ENCODE measurements at places on chromosomes 5 and 9.
A peak's percentile ranks its signal among the peaks of the same experiment; 100 is the strongest.

- DNase-seq: no peak
Observed at GRCh38 chr5:60959156-60959555, 14.2 kb downstream of the NDUFAF2 start.

DNA sequence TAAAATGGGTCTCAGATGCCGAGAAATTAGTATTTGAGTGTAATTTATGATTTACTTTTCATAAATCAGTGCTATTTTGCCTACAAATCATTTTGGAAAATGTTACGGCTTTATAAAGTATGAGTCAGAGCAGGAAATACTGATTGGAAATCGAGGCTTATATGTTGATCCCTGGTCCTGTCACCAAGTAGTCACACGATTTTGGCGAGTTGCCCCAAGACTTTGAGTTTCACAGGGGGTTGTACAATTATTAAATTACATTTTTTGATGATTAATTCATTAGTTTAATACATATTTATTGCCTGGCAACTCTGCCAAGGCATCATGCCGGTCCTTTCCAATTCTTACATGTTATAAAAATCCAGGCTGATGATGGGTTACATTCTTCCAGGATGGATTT is 443.9 kb upstream of the KLF4 start:
- DNase-seq: no peak

DNA sequence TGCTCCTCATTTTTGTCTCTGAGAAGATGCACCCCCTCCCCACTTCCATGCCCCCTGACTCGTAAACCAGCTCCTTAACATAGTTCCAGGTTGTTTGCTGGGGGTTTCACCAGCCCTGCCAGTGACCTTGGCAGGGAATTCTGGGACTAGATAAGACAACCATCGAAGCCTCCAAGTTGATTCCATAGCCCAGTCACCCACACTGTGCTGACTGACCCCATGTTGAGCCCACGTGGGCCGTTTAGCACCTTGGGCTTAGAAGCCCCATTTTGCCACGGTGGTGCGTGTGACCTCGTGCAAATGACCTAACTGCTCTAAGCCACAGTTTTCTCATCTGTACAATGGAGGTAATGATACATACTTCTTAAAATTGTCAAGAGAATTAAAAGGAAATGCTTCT is 24.6 kb downstream of the PSAT1 start:
- DNase-seq: no peak

DNA sequence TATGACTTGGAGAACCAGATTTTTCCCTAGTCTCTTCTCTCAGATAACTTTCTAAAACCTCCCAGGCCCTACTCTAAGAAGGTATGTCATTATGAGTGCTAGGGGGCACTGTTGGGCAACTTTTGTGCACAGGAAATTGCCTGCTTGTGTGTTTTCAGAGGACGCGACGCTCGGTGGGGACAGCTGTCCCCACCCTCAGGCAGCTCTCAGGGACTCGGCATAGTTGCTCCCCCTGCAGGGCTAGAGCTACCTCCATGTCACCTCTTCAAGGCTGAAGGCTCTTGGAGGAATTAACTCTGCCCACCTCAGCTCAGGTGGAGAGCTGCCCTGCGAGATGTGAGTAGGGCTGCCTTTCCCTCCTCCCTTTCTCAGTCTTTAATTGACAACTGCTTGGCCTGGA is 10.2 kb upstream of the TIFAB start:
- peak; percentile 51 for DNase-seq

- no peak for DNase-seq
Observed at GRCh38 chr9:36149197-36149596, 12.7 kb downstream of the GLIPR2 start.

DNA sequence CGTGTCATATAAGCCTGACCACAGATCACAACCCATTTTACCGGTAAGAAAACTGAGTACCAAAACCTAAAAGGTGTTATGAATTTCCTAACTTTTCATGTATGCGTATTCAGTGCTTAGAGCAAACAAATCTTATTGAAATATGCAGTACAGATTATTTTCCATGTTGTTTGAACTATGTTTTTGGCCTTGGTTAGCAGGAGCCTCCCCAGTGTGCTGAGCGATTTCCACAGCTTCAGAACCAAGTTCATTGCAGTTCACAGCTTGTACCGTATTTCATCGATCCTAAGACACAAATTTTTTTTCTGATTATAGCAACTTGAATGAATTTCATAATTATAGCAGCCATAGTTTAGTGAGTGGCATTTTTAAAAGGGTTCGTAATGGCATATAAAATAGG is 13.7 kb downstream of the ADAMTSL1 start:
- DNase-seq: no peak

- no peak for DNase-seq
Observed at GRCh38 chr5:1099926-1100663, 11.8 kb downstream of the SLC12A7 start.

DNA sequence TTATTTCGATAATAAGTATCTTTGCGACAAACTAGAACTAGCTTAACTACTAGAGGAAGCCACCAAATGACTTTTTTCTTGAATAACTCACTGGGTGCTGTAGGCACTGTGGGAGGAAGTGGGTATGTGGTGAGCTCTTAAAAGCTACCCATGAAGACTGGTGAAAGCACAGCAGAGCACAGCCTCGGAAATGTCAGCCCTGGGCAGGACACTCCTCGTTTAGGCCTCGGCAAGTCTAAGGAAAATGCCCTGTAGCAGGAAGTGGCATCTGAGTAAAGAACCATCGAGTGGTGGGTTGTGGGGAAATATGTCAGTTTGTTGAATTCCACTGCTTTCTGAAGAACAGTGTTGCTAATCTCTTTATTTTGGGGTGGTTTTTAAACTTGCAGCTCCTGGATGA is 44.0 kb upstream of the NCS1 start:
- peak; percentile 72 for DNase-seq

DNA sequence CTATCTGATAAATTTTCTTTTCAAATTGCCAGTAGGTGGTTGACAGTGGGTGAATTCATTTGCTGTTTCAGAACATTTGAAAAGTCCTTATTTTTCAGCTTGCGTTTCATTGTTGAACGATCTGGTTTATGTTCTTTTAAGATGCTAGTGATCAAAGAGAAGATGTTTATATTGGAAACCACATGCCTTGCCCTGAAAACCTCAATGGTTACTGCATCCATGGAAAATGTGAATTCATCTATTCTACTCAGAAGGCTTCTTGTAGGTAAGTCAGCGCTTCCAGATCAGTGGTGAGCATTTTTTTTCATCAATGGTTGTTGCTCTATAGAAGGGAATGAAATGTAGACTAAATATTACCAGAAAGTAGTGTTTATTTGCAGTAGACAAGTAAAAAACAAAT is 16.6 kb upstream of the CAVIN4 start:
- no peak for DNase-seq

GRCh38 chr5:96839071-96839592 is 31.4 kb upstream of the ERAP1 start:
- no peak for DNase-seq

DNA sequence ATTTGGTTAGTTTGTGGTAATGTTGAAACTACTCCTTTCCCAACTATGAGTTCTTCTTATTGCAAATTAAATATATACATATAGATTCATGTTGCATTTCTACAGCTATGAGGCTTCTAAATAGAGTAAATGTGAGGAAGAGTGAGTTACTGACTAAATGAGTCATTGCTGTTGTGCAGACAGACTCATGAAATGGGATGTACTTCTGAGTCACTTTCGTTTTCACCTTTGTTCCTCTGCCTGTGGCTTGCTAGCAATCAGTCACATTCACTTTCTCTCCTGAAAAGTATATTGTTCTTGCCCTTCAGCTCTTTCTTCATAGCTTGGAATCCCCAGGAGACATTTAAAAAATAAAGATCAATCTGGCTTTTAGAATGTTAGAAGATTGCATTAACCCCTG is 295.5 kb upstream of the SMC2 start:
- no peak for DNase-seq

- DNase-seq: no peak
Observed at GRCh38 chr5:32852535-32852934, 141.4 kb downstream of the NPR3 start.

GRCh38 chr9:71115448-71115975 is 5.9 kb downstream of the TRPM3 start:
- DNase-seq: no peak

GRCh38 chr9:136412962-136413361 is 2.5 kb downstream of the PMPCA start:
- no peak for DNase-seq

- no peak for DNase-seq
Observed at GRCh38 chr5:146697211-146697610, 181.2 kb upstream of the GPR151 start.

- no peak for DNase-seq
Observed at GRCh38 chr9:70554881-70555280, 140.4 kb upstream of the KLF9 start.

- no peak for DNase-seq
Observed at GRCh38 chr5:36416605-36417004, 114.9 kb upstream of the RANBP3L start.

- DNase-seq: no peak
Observed at GRCh38 chr5:73093943-73094342, 26.4 kb upstream of the TMEM171 start.

GRCh38 chr5:68419637-68420452 is 204.3 kb downstream of the PIK3R1 start:
- no peak for DNase-seq

- no peak for DNase-seq
Observed at GRCh38 chr5:17190799-17191391, 26.5 kb upstream of the BASP1 start.

DNA sequence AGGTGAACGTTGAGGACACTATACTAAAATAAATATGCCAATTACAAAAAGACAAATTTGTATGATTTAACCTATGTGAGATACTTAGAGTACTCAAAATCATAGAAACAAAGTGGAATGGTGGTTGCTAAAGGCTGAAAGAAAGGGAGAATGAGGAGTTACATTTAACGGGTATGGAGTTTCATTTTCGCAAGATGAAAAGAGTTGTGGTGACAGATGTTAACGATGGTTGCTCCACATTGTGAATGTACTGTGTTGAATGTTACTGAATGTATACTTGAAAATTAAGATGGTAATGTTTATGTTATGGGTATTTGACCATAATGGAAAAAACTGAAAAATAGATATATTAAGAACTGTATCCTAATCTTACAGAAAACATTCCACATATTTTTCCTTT is 51.3 kb upstream of the MOCS2 start:
- DNase-seq: no peak
